Left cardiac atrium (tissue), 4 donors: ENCODE measurements at places on chromosomes 2 and 18.
A peak's percentile ranks its signal among the peaks of the same experiment; 100 is the strongest.

DNA sequence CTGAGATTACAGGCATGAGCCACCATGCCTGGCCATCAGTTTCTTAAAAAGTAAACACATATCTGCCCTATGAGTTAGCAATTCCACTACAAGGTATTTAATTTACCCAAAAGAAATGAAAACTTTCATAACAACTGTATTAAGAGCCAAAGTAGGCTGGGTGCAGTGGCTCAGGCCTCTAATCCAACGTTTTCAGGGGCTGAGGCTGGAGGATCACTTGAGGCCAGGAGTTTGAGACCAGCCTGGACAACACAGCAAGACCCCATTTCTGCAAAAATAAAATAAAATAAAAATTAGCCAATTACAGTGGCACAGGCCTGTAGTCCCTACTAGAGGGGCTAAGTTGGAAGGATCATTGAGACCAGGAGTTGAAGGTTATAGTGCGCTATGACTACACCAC, 6.5 kb downstream of the ROCK2 start:
- DNase-seq = no peak

- no peak for DNase-seq
Observed at GRCh38 chr2:128726236-128726635, 407.6 kb upstream of the HS6ST1 start.

GRCh38 chr2:204328373-204328772, 216.9 kb upstream of the PARD3B start:
- no peak for DNase-seq

- DNase-seq = no peak
Observed at GRCh38 chr2:181485638-181485946, 28.4 kb downstream of the ITGA4 start.

GRCh38 chr2:119232666-119232993, 9.0 kb downstream of the STEAP3 start:
- DNase-seq = no peak

DNA sequence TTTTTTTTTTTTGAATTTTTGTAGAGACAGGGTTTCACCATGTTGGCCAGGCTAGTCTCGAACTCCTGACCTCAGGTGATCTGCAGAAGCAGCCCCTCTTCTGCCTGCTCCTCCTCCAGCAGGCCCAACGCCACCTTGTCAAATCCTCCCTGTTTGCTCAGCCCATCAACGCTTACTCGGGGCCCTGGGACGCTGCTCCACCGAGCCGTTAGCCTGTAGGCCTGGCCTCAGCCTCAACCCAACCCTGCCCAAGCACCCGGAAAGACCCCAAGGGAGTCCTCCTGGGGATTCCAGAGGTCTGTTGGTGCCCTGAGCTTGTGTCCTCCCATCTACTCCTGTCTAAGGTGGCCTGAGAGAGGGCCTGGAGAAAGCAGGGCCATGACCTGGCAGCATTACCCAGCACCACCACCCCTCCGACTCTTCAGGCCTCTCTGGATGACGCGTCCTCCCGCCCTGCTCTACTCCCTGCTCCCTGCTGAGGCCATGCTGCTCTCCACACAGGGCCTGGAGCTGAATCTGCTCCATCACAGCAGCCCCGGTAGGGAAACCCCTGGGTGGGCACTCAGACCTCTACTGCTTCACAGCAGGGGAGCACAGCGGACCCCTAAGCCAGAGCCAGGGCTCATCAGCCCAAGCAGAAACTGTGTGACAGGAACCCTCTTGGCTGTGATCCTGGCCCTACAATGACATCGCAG, 3.2 kb downstream of the STK25 start:
- DNase-seq = no peak

- no peak for DNase-seq
Observed at GRCh38 chr18:39348757-39349156, 1783.2 kb upstream of the CELF4 start.

DNA sequence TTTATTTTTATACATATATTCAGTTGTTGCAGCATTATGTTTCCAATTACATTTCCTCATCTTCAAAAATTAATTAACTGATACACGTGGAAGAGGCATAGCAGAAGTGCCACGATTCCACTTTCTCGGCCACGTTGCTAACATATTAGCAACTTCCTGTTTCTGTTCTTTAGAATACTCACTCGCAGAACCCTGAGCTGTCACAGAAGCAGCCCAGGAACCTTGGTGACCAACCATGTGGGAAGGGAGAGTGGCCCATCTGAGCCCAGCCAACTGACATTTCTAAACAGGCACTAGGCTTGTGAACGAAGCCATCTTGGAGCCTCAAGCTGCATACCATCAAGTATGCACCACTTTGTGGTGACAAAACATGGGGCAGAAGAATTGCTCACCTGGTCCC, 350.1 kb downstream of the CBLN2 start:
- DNase-seq = no peak

GRCh38 chr18:21344860-21345259, 102.8 kb downstream of the GREB1L start:
- no peak for DNase-seq

DNA sequence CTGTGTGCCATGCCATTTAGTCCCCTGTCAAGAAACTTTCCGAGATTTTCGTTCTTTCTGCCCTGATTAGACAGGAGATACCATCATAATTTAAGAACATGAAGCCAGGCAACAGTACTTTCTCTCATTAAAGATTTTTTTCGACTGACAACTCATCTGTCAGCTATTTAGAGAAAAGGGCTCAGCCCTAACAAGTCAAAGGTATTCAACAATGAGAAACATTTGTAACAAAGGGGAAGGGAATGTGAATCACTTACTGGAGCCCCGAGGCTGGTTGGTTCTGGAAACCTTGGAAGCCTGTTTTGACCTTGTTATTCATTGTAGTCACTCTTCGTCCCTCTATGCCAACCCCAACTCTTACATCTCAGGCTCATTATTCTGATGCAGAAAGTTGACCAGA, 199.4 kb downstream of the SPP2 start:
- DNase-seq = no peak

DNA sequence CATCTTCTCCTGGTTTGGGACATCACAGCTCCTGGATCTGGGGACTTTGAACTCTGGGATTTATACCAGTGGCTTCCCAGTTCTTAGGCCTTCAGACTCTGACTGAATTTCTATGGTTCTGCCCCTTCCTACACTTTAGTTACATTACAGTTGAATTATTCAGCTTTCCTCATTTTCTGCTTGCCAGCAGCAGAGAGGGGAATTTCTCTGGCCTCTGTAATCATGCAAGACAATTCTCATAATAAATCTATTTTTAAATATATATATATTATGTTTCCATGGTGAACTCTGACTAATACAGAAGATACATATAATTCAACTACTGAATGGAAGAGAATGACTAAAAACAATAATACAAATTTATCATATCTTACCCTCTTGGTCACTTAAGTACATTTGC, 1478.6 kb upstream of the ACVR2A start:
- DNase-seq = no peak

- DNase-seq = no peak
Observed at GRCh38 chr2:144117086-144117485, 402.8 kb downstream of the ZEB2 start.

DNA sequence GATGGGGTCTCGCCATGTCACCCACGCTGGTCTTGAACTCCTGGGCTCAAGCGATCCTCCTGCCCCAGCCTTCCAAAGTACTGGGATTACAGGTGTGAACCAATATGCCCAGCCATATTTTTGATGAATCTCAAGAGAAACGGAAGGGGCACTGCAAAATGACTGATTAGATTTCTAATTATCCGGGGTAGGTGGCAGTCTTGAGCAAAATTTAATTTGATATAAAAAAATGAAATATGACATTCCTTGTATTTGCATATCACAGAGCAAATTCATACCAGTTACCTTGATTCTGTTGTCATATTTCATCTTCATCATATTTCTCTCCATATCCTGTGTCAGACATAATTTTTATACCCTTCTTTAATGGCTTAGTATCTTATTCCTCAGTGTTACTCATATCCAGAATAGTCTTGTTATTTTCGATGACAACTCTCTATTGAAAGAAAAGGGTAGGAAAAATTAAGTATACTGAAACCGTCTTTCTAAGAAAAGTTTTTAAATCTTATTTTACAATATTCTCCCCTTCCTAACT, 30.0 kb upstream of the RTN4 start:
- DNase-seq = no peak

DNA sequence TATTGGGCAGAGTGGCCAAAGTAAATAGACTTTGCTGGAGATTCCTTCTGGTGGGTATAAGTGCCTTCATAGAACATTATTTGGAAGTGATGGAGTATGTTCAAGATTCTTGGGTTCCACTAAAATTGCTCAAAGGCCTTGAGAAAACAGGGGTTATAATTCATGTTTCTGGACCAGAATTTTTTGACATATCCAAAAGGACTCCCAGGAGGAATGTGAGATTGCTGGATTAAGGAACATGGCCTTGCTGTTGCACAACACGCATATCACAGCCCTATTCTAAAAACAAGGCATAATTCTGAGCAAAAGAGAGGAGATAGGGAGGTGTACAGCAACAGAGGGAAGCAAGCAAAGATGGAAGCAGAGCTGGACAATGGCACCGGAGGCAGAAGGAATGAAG, 111.7 kb upstream of the TNP1 start:
- no peak for DNase-seq

DNA sequence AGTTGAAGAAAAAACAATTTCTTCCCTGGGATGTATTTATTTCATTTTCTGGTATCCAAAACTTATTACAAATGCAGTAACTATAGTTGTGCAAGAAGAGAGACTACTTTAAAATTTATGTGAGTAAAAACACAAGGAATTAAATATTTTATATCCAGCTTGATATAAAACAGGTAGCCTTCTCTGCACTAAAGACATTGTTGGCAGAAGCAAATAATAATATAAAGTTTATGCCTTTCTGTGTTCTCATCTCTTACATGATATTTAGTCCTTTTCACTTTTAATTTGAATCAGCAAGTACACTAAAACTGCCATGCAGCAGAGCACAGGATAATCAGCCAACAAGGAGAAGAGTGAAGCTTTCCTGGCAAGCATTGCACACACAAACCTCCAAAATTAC, 352.7 kb downstream of the ARL6IP6 start:
- DNase-seq = no peak

- DNase-seq = no peak
Observed at GRCh38 chr2:108968619-108969018, 20.4 kb downstream of the EDAR start.

DNA sequence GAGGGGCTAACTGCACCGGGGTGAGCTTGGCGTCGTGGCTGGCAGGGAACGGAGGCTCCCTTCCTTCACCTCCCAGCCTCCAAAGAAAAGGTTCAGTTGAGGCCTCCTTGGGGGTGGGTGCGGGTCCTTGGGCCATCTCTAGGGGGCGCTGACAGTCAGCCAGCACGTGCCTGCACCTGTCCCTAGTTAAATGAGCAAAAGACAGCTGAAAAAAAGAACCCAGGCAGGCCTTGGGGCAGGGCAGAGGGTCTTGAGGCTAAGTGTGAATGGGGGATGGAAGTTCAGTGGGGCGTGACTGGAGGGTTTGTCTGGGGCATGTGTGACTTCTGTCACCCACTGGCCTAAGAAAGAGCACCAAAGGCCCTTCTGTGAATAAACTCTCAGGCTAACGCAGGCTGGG, 56.4 kb downstream of the ZFP36L2 start:
- no peak for DNase-seq

DNA sequence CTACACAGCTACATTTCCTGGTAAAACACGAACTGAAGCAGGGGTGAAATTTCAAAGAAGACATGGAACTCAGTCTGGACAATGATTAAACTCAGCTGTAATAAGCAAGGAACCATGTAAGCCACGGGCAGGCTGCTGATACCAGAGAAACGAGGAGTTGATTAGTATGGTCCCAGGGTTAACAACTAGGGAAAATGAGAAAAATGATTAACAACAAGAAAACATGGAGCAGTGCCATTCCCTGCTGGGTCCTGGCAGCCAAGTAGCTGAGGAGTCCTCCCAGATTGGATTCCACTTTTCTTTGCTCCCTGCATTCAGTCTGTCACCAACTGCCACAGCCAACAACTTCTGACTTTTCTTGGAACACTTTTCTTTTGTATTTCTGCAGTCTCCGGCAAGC, 517.0 kb upstream of the KLHL29 start:
- DNase-seq = no peak

- DNase-seq = no peak
Observed at GRCh38 chr2:189300916-189301315, 121.4 kb upstream of the COL5A2 start.

- DNase-seq = no peak
Observed at GRCh38 chr2:80700961-80701360, 396.4 kb upstream of the LRRTM1 start.

GRCh38 chr2:27242614-27242951, 20.3 kb downstream of the SLC30A3 start:
- DNase-seq = no peak

DNA sequence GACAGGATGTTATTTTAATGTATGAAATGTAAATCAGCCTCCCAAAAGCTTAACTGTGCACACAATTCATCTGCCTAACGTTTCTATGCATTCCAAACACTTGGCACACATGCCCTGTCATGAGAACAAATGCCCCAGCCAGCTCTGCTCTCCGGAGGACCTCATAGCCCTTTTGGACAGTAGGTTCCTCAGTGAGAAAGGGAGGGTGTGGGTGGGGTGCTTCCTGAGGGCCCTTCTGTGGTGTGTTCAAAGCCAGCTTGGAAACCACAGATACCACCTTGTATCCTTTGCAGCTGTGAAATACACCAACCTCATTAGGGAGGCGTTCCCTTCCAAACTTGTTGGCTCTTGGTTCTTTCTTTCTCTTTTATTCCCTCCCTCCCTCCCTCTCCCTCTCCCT, 102.2 kb upstream of the ASB18 start:
- no peak for DNase-seq

GRCh38 chr2:225104321-225104720, 62.1 kb upstream of the DOCK10 start:
- no peak for DNase-seq

DNA sequence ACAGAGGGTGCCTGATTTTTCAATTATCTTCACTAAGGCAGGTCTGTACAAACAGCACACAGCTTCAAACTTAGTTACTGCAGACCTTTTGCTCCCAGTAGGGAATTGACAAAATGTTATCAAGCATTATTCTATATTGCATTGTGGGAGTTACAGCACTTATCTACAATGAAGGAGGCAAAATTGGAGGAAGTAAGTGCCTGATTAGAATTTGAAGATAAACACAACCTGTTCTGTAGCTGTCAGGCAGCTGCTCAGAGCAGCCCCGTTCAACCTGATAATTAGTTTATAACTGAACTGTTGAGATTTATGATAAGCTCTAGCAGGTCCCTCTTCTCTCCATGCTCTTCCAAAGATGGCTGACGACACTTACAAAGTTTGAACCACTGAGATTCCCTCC, 364.4 kb upstream of the CYRIA start:
- DNase-seq = no peak

DNA sequence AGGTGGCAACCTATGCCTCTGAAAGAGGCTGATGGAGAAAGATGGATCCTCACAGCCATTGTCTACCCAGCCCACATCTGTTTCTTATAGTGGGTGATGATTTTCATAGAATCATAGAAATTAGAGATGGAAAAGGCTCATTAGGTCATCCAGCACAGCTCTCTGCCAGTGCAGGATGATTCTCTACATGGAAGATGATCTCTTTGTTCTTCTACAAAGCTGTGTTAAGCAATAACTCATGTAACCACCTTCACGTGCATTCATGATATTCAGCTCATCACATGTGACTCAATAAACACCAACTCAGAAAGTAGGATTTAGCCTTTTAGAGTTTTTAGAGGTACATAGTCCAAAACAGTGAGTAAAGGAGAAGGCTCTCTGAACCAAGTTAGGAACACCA, 539.4 kb upstream of the ID2 start:
- no peak for DNase-seq

GRCh38 chr2:47069628-47070154, 85.4 kb downstream of the STPG4 start:
- peak; percentile 69 for DNase-seq
